ENCODE measurements at places on chromosomes 16 and 17.

DNA sequence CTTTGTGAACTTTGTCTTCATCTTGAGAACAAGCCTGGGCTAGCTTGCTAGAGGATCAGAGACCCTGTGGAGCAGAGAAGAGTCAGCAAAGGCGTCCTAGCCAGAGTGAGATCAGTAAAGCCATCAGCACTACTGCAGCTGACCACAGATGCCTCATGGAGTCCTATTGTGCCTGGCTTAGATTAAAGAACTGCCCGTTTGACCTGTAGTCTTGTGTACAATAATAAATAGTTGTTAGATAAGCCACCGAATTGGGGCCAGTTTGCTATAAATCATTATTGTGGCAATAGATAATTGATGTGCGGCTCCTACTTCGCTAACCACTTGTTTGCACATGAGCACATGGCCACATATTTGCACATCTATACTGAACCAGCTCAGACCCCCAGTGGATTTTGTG is 103.0 kb downstream of the CYLD start:
- DNase-seq, result no peak

- DNase-seq, result no peak
Observed at GRCh38 chr17:5355421-5356129, 63.9 kb downstream of the NUP88 start.

GRCh38 chr16:1331712-1332617 is 1.5 kb upstream of the BAIAP3 start:
- DNase-seq, result no peak

- no peak for DNase-seq
Observed at GRCh38 chr17:7846765-7847661, 7.9 kb upstream of the TMEM88 start.

- no peak for DNase-seq
Observed at GRCh38 chr16:15942931-15943690, 6.3 kb upstream of the ABCC1 start.

- DNase-seq, result no peak
Observed at GRCh38 chr17:78121801-78122215, 6.7 kb downstream of the TMC6 start.

DNA sequence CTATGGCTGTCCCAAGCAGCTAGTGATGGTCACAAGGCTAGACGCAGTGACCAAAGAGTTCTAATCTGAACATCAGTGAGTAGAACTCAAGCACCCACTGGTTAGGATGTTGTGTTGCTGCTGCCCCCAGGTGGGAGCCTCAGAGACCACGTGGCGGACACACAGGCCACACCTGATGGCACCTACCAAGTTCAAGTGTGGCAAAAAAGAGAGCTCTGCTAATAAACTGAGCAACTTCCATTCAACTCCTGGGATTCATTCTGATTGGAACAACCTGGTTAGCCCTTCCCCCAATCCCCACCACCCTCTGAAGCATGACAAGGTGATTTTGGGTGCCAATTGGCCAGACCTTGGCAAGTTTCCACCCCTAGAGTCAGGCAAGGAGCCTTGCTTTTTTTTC is 3.5 kb upstream of the LCMT1 start:
- no peak for DNase-seq

- DNase-seq, result no peak
Observed at GRCh38 chr17:28563475-28563874, 7.8 kb downstream of the PIGS start.

DNA sequence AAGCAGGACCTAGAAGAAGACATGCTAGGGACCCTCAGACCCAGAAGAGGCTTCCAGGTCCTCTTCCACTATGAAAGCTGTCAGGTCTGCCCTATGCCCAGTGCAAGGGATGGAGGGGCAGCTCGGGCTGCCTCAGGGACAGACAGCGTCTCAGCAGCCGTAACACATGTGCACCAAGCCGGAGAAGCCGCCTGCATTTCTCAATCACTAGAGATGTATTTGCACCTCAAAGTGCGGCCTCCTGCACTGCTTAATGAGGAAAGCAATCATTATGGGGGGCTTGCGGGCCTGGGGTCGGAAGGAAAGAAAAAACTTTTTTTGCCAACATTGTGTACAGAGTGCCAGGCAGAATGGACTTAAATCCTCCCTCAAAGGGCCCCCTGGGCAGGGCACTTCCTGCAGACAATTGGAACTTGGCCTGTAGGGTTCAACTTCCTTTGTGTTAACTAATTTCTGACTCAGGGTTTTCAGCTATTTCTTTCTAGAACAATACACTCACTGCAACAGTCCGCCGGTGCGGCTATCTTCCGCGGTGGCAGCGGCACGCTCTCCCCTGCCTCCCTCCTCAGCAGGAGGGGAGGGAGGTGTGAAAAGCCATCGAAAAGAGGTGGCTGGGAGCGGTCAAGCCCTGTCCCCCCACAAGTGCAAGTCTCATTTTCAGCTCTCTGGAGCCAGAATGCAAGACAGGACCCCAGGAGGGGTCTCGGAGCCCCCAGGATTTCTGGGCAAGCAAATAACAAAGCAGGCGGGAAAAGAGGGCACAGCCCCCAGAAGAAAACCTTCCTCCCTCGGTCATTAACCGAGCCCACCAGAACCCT is 101.2 kb downstream of the ZNF423 start:
- no peak for DNase-seq

- DNase-seq, result no peak
Observed at GRCh38 chr16:57903656-57904055, 67.3 kb downstream of the CNGB1 start.

DNA sequence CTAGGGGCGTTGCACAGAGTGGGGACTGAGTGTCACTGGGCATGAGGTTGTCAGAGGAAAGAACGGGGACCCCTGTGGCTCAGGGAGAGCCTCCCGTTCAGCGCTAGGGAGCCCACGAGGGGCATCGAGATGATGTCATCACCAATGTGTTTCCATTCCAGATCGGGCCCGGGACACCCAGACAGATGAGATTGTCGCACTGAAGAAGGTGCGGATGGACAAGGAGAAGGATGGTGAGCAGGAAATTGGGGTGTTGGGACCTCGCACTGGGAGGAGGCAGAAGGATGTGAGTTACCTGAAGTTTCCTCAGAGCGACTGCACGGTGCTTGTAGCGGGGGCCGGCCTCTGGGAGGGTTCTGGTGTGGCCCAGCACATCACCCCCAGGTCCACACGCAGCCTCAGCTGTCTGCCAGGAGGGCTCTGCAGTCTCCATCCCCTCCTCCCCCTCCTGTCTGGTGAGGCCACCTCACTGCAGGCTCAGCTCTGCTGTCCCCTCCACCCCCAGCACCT is 4.0 kb downstream of the CDK10 start:
- DNase-seq, result no peak

DNA sequence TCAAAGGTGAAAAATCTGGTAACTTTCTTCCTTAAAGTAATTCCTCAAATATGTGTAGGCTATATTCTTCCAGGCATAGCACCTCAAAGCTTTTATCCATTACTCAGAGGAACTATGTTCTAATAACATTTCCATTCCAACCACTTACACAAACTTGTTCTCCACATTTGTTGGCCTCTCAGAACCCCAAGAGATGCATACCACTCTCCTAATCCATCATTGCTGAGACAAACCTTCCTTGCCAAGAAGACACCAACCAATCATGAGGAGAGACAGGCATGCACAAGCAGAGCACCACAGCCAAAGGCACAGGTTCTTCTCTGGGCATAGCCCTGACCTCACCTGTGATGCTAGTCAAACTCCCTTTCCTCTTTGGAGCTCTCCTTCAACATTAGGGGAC is 20.9 kb downstream of the CDH11 start:
- no peak for DNase-seq

DNA sequence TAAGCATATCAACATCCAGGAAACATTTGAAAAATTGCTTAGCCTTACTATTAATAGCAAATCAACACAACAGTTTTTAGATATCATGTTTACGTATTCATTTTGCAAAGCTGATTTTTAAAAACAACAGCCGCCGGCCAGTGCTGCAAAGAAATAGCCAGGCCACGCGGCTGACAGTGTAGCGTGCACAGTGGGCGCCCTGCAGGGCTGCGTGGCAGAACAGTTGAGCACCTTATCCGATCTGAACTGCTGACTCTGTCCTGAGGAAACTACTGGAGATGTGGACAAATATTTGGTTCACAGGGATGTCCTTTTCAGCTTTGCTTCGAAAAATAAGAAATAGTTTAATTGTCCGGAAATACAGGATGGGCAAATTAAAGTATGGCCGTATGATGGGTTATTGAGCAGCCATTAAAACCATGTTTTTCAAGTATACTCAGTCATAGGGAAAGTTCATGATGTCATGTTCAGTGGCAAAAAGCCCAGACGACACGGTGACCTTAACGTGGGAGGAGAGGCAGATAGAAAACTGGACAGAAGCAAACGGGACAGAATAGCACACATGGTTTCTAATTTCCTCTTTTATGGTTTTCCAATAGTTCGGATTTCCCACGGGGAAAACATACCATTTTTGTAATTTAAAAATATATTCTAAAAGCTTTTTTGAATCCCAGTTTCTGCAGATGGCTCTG is 52.4 kb upstream of the ENDOV start:
- DNase-seq, result no peak

DNA sequence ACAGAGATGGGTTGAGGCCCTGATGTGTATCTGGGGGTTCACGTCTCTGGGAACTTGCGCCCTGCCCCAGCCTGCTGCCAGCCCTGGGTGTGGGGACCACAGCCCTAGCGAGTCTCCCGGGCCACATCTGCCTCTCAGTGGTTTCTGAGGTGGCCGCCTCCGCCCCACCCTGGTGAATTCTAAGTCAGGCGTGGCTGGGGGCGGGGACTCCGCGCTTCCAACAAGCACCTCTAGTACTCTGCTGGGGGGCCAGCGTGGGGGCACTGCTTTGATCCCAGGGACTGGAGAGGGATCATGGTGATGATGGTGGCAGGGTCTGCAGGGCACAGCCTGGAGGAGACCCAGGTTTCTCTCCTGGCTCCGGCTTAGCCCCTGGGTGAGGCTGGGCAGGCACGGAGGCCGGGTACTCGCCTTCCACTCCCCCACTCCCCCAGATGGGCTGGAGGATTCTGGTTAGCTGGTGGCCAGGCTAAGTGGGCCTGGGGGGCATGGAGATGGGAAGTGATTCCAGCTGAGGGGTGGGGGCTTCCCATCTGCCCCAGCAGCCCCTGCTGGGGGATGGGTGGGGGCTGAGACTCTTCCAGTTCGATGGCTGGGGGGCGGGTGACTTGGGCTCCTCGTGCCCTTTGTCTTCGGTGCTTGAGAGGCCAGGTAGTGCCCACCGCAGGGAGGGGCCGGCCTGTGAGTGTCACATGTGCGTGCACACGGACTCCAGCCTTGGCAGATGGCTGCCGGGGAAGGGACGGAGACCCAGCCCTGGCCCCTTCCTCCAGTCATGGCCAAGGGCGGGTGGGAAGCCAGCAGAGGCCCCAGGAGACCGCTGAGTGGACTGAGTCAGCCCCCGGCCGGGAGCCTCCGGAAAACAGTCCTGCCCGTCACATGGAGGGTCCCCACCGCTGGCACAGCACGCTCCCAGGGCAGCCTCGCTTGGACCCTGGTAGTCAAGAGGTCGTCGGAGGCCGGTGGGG is 3.9 kb downstream of the GLIS2 start:
- no peak for DNase-seq

GRCh38 chr16:74078511-74079231 is 217.9 kb upstream of the PSMD7 start:
- no peak for DNase-seq

DNA sequence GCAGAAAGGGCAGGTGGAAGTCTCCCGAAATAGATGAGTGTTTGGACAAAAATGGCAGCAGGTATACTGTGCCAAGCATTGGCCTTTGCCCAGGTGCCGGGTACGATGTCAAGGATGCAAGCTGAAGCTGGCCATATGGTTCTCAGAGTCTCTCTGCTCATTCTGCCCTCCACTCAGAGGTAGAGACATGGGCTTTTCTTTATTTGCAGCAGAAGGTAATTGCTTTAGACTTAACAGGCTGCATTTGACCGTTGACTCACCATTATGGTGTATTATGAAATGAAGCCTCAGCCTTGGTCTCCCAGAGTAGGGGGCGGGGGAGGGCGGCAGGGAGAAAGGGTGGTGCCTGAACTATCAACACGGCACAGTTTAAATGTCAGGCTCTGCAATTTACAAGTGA is 969.1 kb upstream of the EEF2KMT start:
- DNase-seq, result no peak

- DNase-seq, result no peak
Observed at GRCh38 chr17:30506481-30506880, 29.3 kb downstream of the GOSR1 start.

DNA sequence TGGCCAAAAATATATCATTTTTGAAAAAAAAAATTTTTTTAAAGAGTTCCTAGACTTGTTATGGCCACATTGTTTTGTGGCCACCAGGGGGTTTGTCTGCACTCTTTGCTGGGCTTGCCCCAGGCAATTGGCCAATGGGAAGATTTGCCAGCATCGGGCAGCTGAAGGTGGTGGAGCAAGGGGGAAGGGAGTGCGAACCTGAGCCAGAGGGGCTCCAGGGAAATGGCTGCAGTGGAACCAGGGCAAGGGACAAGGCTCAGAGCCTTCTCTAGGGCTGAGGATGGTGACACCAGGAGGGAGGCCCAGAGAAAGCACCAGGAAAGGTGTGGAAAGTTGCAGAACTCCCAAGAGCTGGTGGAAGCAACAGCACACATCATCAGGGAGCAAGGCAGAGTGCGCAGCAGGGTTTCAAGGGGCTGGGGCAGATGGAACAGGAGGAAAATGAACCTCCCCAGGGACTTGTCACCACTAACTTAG is 15.5 kb upstream of the CMIP start:
- no peak for DNase-seq

DNA sequence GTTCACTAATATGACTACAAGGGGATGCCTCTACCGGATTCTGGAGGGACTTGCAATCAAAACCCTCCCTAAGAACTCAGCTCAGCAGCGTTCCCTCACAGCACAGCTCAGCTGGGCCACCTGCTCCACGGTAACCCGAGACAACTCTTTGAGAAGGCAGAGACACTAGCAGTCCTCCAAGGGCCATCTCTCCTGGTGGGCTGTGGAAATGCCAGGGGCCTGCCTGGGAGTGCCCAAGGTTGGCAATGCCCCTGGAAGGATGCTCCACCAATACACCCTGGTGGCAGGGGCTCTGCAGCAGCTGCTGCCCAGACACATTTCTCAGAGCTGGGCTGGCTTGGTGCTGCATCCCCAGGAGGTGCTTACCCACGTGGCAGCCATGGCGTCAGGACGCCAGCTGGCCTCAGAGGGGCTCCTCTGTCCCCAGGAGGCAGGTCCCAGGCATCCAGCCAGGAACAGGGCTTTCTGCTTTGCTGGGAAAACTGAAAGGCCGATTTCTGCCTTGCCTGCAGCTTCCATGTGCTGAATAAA is 16.5 kb downstream of the CDIP1 start:
- no peak for DNase-seq

GRCh38 chr16:59180083-59180476 is 446.0 kb upstream of the GOT2 start:
- DNase-seq, result no peak

DNA sequence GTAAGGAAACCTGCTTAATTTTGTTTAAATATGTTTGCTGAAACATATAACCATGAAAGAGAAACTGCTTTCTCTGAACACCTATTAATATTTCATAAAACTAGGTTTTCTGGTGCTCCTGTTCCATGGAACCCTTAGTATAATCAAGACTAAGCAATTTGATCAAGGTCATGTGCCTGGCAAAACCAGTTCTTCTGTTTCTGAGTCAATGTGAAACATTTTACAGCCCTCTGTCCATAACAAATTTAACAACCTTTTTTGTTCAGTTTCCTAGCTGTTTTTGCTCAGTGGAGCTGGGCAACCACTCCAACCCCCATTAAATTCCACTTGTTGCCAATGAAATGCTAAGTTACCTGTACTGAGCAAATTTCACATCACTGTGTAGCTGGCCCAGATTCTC is 344.0 kb downstream of the CA10 start:
- DNase-seq, result no peak

- DNase-seq, result no peak
Observed at GRCh38 chr16:29815032-29815721, 775 bp upstream of the PAGR1 start.

All from activated CD4-positive, CD25-positive, alpha-beta regulatory T cell treated with anti-CD3 and anti-CD28 coated beads, Interleukin-2, amount 50 U/mL, for 16 hours (primary cell).